ENCODE measurements at places on chromosomes 6 and 20.
A peak's percentile ranks its signal among the peaks of the same experiment; 100 is the strongest.

DNA sequence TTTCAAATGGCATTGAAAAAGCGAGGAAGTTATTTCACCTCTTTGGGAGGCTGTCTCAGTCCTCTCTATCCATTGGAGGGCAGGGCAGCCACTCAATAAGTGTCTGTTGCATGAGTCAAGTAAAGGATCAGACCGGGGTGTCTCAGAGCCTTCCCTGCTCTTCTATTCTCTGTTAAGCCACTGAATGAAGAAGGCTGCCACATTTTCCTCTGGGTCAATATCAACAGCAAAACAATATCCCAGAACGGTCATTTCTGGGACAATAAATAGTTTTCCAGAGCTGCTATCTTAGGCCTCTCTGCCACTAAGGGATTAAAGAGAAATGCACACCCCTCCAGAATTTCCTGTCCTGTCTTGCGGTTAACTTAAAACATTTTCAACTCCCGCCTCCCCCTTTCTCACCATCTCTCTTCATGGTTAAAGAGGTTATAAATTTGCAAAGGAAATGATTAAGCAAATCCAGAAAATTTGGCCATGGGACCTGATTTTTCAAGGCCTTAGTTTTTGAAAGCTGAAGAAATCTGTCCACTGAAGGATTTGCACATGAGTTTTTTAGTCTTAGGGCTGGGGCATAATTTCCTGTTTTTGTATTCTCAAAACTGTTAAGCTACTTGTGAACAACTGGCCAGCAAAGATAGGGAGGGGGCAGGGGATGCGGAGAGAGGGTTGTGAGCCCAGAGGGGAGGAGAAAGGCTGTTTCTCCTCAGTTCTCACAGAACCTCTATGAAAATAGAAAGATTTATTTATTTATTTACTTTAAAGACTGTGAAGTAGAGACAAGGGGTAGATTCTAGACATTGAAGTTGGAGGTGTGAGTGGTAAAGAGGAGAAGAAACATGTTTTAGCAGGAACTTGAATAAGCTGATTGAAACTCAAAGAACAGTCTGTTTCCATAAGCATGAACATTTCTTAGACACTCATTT lies 135.7 kb downstream of the BCAS1 start:
- DNase-seq: peak; percentile 67

DNA sequence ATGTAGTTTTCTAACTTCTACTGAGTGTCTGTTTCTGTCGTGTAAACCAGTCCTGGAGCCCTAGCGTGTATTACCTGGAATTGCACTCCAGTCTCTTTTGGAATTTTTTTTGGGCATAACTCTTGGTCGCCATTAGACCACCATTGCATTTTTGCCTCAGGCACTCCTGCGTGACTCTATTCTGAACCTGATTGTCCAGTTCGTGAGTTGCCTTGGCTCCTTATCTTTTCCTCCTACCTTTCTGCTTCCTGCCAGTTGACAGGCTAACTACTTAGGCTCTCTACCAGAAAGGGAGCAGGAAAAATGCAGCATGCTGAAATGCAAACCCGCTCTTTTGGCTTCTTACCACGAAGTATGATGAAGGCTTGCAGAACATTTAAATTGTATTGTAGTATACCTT lies 490.9 kb upstream of the SOX4 start:
- no peak for DNase-seq

DNA sequence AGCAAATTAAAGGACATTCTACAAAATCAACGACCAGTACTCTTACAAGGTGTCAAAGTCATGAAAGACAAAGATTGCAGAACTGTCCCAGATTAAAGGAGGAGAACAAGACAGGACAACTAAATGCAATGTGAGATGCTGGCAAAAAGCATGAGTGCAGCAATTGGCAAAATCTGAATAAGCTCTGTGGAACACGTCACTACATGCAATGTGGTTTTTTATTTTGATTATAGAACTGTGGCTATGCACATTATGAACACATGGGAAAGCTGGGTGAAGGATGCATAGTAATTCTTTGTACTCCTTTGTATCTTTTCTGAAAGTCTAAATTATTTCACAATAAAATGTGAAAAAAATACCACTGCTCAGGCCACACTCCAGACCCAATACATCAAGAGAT lies 509.4 kb downstream of the KIF16B start:
- DNase-seq: no peak

DNA sequence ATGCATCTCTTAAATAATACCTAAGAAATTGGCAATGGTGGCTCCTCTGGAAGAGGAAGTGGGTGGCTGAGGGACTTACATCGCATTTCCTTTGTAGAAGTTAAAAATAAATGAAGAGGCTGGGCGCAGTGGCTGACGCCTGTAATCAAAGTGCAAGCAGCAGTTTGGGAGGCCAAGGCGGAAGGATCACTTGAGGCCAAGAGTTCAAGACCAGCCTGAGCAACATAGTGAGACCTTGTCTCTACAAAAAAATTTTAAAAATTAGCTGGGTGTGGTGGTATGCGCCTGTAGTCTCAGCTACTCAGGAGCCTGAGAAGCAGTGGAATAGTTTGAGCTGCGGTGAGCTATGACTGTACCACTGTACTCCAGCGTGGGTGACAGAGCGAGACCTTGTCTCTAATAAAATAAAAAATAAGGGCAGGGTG lies 12.2 kb upstream of the NCOA3 start:
- no peak for DNase-seq

- DNase-seq: no peak
Measured at GRCh38 chr6:100487638-100488037, 22.9 kb upstream of the SIM1 start.

GRCh38 chr6:29071831-29072723 lies 15.0 kb downstream of the OR2B3 start:
- peak; percentile 11 for DNase-seq

DNA sequence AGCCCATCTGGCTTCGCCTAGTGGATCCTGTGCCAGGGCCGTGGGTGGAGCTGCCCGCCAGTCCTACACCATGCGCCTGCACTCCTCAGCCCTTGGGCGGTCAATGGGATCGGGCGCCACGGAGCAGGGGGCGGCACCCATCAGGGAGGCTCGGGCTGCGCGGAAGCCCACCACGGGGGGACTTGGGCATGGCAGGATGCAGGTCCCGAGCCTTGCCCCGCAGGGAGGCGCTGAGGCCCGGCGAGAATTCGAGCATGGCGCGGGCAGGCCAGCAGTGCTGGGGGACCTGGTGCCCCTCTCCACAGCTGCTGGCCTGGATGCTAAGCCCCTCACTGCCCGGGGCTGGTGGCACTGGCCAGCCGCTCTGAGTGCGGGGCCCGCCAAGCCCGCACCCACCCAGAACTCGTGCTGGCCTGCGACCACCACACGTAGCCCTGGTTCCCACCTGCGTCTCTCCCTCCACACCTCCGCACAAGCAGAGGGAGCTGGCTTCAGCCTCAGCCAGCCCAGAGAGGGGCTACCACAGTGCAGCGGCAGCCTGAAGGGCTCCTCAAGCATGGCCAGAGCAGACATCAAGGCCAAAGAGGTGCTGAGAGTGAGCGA lies 52.4 kb downstream of the ROS1 start:
- DNase-seq: no peak
